CD4-positive, alpha-beta T cell treated with Interleukin-6 at 100 ng/mL for 8 hours (primary cell): ENCODE measurements at places on chromosomes 6 and 20.

DNA sequence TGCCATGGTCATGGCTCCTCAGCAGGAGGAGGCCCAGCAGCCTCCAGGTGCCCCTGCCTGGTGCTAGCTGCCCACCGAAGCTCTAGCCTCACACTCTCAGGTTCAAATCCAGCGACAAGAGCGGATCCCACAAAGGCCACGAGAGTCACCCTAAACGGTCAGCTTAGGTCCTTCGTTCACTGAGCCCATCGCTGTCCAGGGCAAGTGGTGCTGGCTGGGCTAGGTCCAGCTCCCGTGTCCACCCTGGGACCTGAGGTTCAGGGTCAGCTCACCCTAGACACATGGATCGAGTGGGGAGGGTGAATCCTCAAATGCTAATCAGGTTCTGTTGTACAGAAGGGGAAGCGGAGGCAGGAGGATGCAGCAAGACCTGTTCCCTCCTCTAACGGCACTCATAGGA is 171.9 kb upstream of the SULF2 start:
- no peak for DNase-seq

- DNase-seq: no peak
Measured at GRCh38 chr20:57666106-57666833, 43.5 kb downstream of the PMEPA1 start.

DNA sequence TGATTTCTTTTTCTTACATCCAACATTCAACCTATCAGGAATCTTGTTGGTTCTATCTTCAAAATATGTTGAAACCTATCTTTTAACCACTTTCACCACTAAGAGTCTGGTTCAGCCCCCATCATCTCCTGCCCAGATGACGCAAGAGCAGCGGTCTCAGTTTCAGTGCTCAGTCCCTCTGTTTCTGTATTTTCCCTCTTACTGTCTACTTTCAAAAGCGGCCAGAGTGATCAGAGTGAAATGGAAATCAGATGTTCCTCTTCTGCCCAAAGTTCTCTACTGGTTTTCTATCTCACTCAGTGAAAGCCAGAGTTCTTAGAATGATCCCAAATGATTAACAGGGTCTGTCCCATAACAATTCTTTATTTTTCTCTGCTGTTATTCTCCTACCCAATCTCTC is 147.9 kb upstream of the PDE7B start:
- no peak for DNase-seq

- DNase-seq: no peak
Measured at GRCh38 chr20:1274485-1275311, 8.6 kb downstream of the SNPH start.

- peak; percentile 43 for DNase-seq
Measured at GRCh38 chr6:130222775-130223174, at the start of gene SAMD3. Gene SAMD3, minus strand, starts transcription at chr6:130222951. Its CDS starts 7,678 bp downstream, at chr6:130215273.

GRCh38 chr20:50655311-50655880 is 35.9 kb downstream of the RIPOR3 start:
- DNase-seq: no peak

- DNase-seq: no peak
Measured at GRCh38 chr6:6808915-6809314, 220.4 kb downstream of the LY86 start.

- DNase-seq: no peak
Measured at GRCh38 chr20:24699321-24700165, 230.1 kb downstream of the SYNDIG1 start.

DNA sequence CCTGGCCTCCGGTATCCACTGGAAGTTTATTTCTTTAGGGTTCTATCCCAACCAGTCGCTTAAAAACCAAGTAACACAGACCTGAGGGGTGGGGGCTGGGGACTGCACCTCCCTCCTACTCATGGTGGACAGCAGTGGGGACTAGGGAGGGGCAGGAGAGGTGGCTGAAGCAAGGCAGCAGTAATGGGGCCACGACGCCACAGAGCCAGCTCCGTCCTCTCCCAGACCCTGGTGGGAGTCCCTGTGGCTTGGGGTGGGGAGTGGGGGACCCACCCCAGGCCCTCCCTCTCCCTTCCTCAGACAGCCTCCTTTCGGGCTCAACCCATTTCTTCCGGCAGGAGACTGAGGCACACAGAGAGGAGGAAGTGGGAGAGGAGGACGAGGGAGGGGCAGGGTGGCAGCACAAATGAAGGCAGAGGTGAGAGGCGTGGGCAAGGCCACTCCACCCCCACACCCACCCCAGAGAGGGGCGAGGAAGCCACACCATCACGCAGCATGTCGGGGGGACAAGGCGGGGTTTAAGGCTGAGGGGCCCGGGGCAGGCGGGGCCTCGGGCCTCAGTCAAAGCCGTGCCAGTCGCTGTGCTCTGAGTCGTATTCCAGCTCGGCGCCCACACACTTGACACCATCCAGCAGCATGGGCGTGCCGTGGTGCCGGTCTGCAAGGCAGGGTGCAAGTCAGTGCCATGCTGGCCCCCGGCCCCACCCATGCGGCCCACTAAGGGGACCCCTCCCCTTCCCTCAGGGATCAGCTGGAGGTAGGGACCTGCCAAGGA is 13.9 kb downstream of the ADISSP start:
- no peak for DNase-seq

GRCh38 chr6:53005663-53006250 is 10.7 kb upstream of the GSTA4 start:
- DNase-seq: no peak

DNA sequence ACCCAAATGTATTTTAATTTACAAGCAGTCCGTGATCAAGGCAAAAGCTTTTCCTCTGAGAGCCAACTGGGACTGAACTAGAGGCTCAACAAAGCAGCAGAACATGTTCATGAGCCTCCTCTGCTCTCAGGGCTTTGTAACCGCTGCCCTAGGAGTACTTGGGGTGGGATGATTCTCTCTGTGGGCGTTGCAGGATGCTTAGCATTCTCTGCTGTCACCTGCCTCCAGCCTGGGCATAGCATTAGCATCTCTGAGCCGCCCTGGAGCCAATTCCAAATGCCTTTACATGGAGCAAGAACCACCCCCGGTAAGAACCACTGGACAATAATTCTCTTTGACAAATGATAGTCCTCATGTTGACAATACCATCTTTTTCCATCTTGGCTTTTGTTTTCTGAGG is 237.6 kb upstream of the CDH4 start:
- no peak for DNase-seq

DNA sequence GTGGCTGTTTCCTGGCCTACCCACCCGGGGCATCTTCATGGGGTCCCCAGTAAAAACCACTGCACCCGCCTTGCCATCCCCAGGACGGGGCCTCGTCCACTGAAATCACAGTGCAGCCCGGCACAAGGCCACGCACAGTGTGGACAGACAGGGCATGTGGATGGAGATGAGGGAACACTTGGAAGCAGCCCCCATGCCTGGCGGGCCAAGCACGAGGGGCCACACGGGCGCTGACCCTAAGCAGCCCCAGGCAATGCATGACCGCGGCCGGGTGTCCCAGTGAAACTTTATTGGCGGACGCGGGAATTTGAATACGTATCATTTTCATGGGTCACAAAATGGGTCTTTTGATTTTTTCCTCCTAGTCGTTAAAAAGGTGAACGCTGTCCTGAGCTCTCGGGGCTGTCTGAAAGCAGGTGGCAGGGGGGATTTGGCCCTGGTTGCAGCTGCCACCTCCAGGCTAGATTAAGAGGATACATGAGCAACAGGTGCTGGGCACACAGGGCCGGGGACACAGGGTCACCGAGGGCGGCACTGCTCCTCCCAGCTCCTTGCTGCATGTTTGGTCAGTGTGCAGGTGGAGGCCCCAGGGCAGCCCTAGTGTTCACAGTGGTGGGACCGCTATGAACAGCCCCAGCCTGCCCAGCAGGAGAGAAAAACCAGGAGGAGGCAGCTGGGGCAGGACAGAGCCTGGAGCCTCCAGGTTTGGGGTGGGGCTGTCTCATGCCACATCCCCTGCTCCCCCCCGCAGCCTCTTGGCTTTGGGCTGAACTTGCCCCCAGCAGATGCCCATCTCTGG is 74.9 kb upstream of the SLCO4A1 start:
- DNase-seq: no peak

- DNase-seq: no peak
Measured at GRCh38 chr6:66993272-66993671, 1286.2 kb upstream of the EYS start.

DNA sequence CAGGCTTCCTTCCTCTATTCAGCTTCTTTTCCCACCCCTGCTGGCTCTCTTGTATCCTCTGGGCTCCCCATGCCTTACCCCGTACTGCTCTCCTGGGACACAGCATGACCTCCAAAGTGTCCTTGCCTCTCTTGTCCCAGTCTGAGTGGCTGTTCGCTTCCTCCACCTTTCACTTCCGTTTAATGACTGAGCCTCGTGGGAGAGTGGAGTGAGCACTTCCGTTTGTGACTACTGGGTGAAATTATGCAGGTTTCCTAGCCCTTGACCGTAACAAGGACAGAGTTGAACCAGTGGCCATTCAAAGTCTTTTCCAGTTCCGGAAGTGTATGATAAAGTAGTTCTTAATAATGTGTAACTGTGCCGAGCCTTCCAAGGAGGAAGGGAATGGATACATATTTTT is 109.2 kb downstream of the ARID1B start:
- DNase-seq: no peak

DNA sequence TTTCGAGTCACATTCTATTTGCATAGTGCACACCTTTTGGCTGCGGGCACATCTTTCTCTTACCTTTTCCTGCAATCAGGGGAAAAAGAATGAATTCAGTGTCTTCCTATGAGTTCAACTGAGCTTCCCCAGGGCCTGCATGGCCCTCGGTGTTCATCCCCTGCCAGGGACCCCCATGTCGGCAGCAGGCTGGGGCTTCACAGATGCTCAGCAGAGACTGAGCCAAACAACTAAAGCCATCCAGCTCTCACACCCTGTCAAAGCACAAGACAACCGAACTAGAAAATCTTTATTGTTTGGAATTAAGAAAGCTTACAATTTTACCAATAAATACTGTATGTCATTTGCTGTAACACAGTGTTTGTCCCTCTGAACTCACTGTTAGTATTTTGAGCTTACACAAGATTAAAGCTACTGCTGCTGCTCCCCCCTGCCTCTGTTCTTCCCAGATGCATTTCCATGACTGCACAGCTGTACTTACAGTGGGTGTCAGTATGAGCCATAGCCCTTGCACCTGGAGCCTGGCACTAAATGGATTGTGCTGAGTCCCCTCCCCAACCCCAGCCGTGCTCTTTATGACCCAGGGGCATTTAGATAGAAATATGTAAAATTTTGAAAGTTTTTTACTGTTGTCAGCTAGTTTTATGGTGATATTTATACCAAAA is 205.8 kb downstream of the TMEM242 start:
- DNase-seq: no peak
